Smooth muscle cell of the coronary artery (primary cell): ENCODE measurements at places on chromosomes 4 and X. TPM values are rescaled to one million over a fixed set of nuclear protein-coding genes. Genes with fewer than 3 reads are reported as not detected.

The F8A2 gene
- total RNA-seq: not detected in 2 replicates

The HTRA3 gene
- total RNA-seq: 0.45 and 6.8 TPM in 2 replicates

The ATP1B4 gene
- not detected in 2 replicates for total RNA-seq

The IL3RA gene
- not detected in 2 replicates for total RNA-seq

The HOPX gene
- 0.23 TPM in 1 of 2 replicates, not detected in the other for total RNA-seq

The ZC4H2 gene
- total RNA-seq: 2.7 and 3.0 TPM in 2 replicates
